ENCODE measurements at places on chromosomes 11 and 22.

DNA sequence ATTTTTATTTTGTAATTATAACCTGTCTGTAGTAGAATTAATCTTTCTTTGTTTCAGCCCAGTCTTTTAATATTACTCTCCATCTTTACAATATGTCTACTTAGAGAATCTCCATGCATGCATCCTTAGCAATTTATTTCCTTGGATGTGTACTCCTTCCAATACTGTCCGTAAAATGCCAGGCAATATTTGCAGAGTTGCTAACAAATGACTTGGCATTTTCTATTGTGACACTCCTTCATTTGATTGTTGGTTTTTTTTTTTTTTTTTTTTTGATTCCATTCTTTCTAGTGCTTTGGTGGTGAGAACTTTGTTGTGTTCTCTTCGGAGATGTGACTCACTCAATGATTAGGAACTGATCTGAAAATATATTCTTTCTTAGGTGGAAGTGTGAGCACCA is 220.3 kb downstream of the CNTN5 start:
- no peak for DNase-seq

- no peak for DNase-seq
Observed at GRCh38 chr11:36148701-36149100, 140.5 kb downstream of the COMMD9 start.

DNA sequence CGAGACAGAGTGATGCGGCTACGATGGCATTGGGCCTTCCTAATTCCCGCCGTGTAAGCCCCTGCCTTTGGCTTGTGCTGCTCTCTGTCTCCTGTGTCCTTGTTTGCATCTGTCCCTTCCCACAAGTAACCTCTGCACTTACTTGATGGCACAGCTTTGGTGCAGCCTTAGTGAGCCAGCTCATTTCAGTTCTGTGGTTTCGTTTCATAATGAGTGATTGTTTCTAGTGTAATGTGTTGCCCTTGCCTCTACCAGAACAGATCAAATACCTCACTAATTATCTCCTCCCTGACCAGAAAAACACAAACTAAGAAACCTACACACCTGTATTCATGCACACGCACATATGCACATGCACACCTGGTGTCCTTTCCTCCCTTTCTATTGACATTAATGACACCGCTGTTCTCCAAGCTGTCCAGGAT is 58.8 kb downstream of the GRK3 start:
- no peak for DNase-seq

- no peak for DNase-seq
Observed at GRCh38 chr11:95359756-95360155, 128.8 kb upstream of the SESN3 start.
